Caki2 (cell line): ENCODE measurements at places on chromosomes 6 and 20. TPM values are rescaled to one million over a fixed set of nuclear protein-coding genes. Genes with fewer than 3 reads are reported as not detected.

The LAMA2 gene
- total RNA-seq, result 0.41 and 0.46 TPM in 2 replicates

The GCNT2 gene
- total RNA-seq, result 43.9 and 54.9 TPM in 2 replicates

DNA sequence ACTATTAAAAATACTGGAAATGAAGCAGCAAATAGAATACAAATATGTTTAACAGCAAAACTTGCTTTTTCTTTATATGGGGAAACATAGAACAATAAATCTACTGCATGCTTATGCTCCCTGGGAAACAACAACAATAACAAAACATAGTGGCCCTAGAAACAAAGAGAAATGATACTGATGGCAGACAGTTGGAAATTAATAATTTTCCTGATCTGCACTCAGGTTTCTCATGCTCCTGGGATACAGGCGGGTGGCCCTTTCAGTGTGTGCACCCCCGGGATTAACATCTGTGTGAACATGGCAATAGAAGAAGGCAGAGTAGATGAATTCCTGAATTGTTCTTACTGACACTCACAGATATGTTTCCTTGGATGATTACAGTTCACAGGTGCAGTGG, 209.2 kb upstream of the TBX18 start:
- DNase-seq, result no peak

- no peak for DNase-seq
Observed at GRCh38 chr6:4025681-4026080, 53.3 kb downstream of the FAM217A start.

- no peak for DNase-seq
Observed at GRCh38 chr6:53294095-53294494, 54.7 kb downstream of the ELOVL5 start.

The RSPH3 gene
- total RNA-seq, result 3.1 and 4.2 TPM in 2 replicates

DNA sequence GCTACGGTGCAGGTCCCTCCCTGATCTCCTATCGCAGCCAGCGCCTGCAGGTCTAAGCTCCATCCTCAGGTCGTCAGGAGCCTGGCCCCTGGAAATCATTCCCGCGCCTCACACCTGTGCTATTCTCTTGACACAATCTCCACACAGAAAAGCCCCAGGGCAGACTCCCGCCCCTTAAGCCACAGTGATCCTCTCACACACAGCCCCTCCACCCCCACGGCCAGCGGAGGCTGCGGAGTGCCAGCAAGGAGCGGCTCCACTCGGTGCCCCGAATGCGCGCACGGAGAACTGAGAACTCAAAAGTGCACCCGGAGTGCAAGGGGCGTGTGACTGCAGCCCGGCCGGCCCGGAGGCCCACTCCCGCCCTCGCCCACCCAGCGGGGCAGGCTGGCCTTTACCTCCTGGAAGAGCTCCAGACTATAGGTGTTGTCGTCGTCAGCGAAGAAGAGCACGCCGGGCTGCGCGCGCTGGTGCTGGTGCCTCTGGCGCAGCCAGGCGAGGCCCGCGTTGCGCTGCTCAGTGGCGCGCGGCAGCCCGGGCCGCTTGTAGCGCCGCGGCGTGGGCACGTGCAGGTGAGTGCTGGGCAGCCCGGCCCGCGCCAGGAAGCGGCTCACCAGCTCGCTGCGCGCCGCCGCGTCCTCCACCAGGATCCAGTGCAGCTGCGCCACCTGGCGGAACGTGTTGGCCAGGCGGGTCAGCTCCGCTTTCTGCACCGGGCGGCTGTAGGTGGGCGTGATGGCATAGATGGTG, 1.2 kb downstream of the B3GAT2 start:
- peak; percentile 76 for DNase-seq

The ENPP5 gene
- total RNA-seq, result 0.09 and 0.74 TPM in 2 replicates

DNA sequence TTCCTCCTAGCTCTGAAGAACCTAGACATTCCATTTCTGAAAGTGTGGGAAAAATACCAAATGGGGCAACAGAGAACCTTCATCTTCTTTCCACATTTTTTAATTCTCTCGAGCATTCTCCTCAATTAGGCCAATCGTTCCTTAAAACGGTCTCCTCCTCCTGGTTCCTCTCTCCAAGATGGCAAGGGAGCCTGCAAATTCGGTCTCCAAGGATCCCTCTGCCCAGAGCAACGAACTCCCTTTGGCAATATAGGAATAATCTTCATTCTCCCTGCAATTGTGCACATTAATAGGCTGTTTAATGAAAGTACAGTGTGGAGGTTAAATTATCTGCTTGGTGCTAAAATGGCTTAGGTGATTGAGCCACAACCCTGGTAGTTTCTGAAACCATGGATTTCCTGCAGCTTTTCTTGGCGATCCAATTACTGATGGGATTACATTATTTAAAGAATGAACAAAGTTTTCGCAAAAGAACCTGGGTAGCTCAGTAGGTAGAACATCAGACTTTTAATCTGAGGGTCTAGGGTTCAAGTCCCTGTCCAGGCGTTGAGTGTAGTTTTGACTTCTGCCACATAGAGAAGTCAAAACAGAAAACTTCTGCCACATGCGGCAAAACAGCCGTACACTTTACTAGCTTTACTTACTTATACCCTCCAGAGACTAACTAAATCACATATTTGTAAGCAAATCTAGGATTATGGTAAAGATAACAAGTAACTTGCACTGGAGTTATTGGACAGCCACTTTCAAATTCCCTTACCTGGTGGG, 102.9 kb upstream of the ZNF184 start:
- no peak for DNase-seq

DNA sequence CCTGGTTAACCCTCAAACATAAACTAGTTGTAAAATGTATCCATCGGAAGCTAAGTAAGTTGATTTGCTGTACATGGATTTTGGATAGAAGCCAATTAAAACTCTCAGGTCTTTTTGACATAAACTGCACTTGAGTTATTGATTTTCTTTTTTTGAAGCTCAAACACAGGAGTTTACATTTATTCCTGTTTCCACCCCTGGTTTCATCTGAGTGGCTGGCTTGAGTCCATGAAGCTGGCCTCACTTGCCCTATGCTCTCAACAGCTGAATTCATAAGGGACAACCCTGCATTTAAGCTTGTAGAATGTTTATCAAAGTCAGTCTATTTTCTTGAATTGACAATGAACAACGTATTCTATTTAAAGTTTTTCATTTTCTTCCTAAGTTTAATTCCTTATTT, 58.1 kb upstream of the PLEKHG1 start:
- no peak for DNase-seq

DNA sequence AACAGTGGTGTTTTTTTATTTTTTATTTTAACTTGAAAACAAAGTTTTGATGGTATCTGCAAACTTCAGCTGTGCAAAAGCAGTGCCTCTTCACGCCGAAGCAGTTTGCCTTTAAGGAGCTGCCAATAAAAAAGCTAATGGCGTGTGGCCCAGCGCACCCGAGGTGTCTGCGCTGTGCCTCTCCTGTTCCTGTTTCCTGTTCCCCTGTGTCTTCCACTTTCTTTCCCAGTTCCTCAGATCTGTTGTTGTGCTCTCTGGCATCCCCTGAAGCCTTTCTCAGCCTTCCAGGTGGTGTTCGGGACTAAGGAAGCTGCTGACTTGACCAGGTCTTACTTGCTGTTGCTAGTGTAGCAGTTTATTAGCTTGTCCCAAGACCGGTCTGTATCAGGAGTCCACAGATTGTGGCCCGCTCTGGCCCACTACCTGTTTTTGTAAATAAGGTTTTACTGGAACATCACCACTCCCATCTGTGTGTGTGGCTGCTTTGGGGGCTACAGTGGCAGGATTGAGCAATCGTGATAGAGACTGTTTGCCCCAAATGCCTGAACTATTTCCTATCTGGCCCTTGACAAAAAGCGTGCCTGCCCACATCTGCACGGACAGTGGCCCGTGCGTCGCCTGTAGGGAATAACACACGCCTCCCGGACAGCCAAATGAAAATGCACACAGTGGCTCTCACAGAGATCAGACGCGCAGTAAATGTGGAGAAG, 178.3 kb downstream of the TMEM242 start:
- DNase-seq, result no peak

The SUMO4 gene
- not detected in 2 replicates for total RNA-seq

The MANEA gene
- 11.5 and 12.5 TPM in 2 replicates for total RNA-seq

The SLC52A3 gene
- 3.6 and 6.5 TPM in 2 replicates for total RNA-seq

GRCh38 chr6:100577425-100577824, 112.7 kb upstream of the SIM1 start:
- DNase-seq, result no peak

DNA sequence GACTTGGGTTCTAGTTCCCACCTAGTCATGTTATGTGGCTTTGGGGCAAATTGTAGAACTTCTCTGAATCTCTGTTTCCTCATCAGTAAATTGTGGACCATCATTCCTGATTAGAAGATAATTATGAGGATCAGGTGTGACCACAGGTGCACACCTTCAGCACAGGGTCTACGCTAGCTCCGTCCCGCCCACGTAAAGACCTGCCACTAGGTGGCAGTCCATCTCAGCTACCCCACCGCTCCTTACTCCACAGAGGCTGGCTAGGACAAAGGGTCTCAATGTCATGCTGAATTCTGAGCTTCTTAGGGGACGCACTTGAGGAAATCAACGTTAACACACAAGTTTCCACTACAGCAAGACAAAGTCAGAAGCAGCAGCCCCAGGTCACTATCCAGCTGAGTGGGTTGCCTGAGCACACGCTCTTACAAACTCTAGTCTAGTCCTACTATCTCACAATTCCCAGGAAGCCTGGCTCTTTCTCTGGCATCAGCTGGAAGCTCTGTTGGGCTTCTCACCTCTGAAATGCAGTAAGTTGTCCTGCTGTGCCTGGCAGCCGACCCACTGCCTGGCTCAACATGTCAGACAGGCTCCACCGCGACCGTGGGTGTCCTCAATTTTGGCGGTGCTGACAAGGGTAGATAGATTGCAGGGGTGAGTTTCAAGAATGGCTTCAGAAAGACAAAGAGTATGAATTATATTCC, 2.0 kb upstream of the PLCG1 start:
- DNase-seq, result no peak

The ENPP1 gene
- 2.6 and 2.8 TPM in 2 replicates for total RNA-seq

GRCh38 chr20:2149507-2149906, 47.9 kb downstream of the STK35 start:
- no peak for DNase-seq

DNA sequence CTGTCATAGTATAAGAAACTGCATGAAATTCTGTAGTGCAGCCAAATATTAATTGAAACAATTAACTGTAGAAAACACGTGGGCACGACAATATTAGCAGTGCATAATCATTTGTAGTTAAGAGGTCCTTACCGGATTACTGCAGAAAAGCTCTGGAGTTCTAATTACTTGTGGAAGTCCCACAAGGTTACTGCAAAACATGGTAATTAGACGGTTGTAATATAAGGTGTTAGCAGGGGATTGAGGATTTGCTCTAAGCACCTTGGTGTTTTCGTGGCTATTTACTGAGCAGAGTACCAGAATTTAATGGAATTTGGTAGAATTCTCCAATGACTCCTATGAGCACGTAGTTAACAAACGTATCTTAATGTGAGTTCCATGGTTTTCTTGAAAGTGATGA, 473.6 kb upstream of the AGPAT4 start:
- no peak for DNase-seq

DNA sequence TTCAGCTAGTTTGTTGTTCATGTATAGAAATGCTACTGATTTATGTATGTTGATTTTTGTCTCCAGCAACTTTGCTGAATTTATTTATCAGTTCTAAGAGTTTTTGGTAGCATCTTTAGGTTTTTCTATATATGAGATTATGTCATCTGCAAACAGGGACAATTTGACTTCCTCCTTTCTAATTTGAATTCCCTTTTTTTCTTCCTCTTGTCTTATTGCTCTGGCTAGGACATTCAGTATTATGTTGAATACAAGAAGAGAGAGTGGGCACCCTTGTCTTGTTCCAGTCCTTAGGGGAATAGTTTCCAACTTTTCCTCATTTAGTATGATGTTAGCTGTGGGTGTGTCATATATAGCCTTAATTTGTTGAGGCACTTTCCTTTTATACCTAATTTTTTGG, 58.2 kb downstream of the CDH26 start:
- no peak for DNase-seq

DNA sequence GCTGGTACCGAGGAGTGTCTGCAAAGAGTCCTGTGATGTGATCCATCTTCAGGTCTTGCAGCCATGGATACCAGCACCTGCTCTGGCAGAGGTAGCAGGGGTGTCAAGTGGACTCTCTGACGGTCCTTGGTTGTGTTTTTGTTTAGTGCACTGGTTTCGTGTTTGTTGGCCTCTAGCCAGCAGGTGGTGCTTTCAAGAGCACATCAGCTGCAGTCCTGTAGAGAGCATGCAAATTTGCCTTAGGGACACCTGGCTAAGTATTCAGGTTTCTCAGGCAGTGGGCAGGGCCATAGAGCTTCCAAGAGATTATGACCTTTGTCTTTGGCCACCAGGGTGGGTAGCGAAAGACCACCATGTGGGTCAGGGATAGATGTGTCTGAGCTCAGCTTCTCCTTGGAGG, 14.5 kb upstream of the RGS17 start:
- no peak for DNase-seq

DNA sequence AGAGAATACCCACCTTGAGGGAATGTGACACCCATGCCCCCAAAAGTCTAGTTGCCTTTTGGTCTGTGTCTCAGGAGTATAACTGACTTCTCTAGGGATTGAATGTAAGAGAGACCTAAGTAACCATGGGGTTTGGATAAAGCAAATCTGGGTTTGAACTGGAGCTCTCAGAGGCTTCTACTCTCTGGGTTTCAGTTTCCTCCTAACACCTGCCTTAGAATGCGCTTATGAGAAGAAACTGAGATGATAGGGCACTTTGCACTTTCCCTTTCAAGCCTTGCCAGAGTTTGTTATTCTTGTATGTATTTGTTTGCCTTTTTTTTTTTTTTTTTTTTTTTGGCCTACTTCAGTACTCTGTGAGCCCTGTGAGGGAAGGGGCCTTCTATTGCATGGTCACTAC, 19.4 kb downstream of the SDHAF4 start:
- no peak for DNase-seq

GRCh38 chr6:132964101-132964867, 149.9 kb downstream of the RPS12 start:
- peak; percentile 10 for DNase-seq

GRCh38 chr20:16424780-16425179, 148.5 kb downstream of the KIF16B start:
- no peak for DNase-seq

DNA sequence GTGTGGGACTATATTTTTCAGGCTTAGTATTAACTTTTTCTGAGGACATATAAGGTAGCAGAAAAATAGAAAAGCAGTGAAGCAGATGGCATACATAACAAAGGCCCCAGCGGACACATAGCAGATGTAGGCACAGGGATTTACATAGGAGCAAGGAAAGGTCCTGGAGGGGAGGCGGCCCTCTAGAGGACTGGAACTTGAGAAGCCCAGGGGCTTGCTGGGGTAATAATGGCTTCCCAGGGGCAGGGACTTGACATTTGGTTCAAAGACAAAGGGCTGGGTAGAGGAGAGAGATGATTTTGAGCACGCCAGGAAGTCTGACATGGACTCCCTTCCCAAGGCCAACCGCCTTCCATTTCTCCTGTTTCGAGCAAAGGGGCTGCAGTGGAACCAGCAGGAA, 31.7 kb upstream of the OSTM1 start:
- no peak for DNase-seq

DNA sequence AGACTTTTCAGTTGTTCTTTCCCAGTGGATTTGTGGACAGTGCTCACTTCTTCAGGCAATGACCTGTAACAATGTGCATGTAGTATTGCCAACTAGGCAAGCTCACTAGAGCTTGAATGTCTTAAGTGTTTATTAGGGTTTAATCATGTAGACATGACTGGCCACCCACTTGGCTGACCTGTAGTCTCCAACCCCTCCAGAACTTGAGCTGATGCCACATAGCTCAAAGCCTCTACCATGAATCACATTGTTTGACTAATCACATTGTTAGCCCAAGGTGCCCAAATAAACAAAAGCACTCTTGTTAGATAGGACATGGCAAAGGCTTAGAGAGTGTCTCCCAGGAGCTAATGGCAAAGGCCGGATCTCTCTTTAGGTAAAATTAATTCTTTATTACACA, 272.7 kb downstream of the GRIK2 start:
- DNase-seq, result peak; percentile 67

- no peak for DNase-seq
Observed at GRCh38 chr20:51422514-51423289, 119.8 kb downstream of the NFATC2 start.

GRCh38 chr6:42118162-42119001, 24.0 kb downstream of the C6orf132 start:
- peak; percentile 93 for DNase-seq
